ENCODE measurements at places on chromosomes 16 and 17. TPM values are rescaled to one million over a fixed set of nuclear protein-coding genes. Genes with fewer than 3 reads are reported as not detected.

The ZNF205 gene
- 18.3 TPM for total RNA-seq

The GJD3 gene
- 0.33 TPM for total RNA-seq

The RNF43 gene
- 4.7 TPM for total RNA-seq

The RASD1 gene
- total RNA-seq: 1.7 TPM

The RAD51C gene
- 19.9 TPM for total RNA-seq

The CIAO3 gene
- total RNA-seq: 34.0 TPM

The TVP23A gene
- total RNA-seq: not detected

The CCT6B gene
- 1.5 TPM for total RNA-seq

The CIITA gene
- total RNA-seq: 0.41 TPM

The ARSG gene
- total RNA-seq: 2.3 TPM

The ABCC11 gene
- total RNA-seq: not detected

The RNF157 gene
- 4.0 TPM for total RNA-seq

The NHERF1 gene
- total RNA-seq: 90.8 TPM

The GPT2 gene
- total RNA-seq: 12.7 TPM

The MRPS23 gene
- 85.4 TPM for total RNA-seq

The ABCA6 gene
- 0.46 TPM for total RNA-seq

The HIGD1B gene
- not detected for total RNA-seq

The KRTAP2-3 gene
- total RNA-seq: not detected

The FAM20A gene
- total RNA-seq: 0.44 TPM

The SLC6A4 gene
- total RNA-seq: not detected

The KRTAP9-8 gene
- total RNA-seq: not detected

The CX3CL1 gene
- 21.8 TPM for total RNA-seq

The DOC2B gene
- total RNA-seq: 1.5 TPM

The SULT1A2 gene
- total RNA-seq: not detected

The LHX1 gene
- 8.6 TPM for total RNA-seq

The CCL13 gene
- total RNA-seq: not detected

The AOC2 gene
- total RNA-seq: 0.85 TPM

The KRTAP1-3 gene
- total RNA-seq: not detected

The NFATC3 gene
- total RNA-seq: 24.8 TPM

The CFAP97D1 gene
- not detected for total RNA-seq

The LGALS9C gene
- not detected for total RNA-seq

The HSF5 gene
- total RNA-seq: not detected

The FBXO39 gene
- total RNA-seq: not detected

The CES3 gene
- total RNA-seq: not detected

The DNAI2 gene
- total RNA-seq: not detected

The GAST gene
- not detected for total RNA-seq

The CLEC19A gene
- not detected for total RNA-seq

The NPIPB2 gene
- 10.3 TPM for total RNA-seq

The PEX12 gene
- 6.6 TPM for total RNA-seq
